ENCODE measurements at places on chromosomes 2 and 18. TPM values are rescaled to one million over a fixed set of nuclear protein-coding genes. Genes with fewer than 3 reads are reported as not detected.
A peak's percentile ranks its signal among the peaks of the same experiment; 100 is the strongest.

GRCh38 chr18:26422472-26423162 lies 125.7 kb downstream of the KCTD1 start:
- DNase-seq, result no peak

The KLF11 gene
- total RNA-seq, result 30.4 TPM

DNA sequence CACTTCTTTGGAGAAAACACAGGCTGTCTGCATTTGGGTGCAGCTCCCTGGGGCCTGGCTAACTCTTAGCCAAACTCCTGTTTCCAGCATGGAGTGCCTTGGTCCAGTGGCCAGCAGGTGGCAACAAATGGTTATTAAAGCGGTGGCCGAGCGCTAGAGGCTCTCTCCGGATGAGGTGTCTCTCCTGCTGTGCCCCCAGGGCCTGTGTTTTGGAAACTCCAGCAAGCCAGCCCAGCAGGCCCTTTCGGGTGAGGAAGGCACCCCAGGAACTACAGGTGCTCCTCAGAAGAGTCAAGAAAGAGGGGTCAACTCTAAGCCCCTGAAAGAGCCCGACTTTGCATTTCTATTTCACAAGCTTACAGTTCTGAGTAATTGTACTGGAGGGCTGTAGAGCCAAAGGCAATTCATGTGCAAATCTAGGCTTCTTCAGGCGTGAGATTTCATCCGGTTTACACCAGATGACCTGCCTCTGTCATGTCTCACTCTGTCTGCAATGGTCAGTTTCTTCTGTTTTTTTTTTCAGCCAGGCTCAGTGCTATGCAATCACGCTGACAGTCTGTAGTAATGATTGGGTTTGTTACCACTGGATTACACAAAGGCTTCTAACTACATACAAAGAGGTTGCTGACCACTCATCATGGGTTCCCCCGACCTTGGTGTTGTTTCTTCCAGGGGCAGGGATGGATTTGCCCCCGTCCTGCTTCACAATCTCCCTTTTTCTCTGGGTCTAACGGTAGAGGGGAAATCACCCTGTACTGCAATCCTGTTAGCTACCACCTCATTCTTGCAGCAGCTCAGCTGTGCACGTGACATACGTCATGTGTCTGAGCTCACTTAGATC lies 7.6 kb upstream of the CHRNA1 start:
- no peak for DNase-seq

DNA sequence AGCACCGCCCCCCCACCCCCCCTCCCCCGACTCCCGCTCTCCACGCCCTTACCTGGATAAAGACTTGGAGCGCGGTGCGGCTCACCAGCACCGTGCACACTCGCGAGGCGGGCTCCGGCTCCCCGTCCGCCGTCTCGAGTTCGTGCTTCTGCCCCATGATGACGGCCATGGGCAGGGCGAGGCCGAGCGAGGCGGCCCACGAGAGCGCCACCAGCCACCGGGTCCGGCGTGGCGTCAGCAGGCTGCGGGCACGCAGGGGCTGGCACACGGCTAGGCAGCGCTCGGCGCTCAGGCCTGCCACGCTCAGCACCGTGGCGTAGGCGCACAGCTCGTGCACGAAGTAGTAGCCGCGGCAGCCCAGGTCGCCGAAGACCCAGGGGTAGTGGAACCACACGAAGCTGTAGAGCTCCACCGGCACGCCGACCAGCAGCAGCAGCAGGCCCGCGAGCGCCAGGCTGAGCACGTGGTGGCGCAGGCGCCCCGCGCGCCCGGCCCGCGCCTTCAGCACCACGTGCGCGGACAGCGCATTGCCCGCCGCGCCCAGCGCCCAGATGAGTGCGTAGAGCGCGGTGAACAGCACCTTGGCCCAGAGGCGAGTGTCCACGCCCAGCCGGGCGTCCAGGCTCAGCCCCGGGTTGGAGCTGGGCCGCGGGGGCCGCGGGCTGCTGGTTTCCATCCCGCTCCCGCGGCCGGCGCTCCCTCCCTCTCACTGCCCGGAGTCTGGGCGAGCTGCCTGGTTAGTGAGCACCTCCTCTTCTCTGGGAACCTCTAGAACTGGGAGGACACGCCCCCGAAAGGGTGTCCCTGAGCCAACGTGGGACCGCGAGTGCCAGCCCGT lies at the start of gene NTSR2:
Gene NTSR2, minus strand, starts transcription at position 742 of the 838 bp plus-strand sequence. Its CDS starts 66 bp downstream, at position 676.
- peak; percentile 88 for DNase-seq

The KIAA2012 gene
- not detected for total RNA-seq

GRCh38 chr2:197079832-197080555 lies 153.5 kb upstream of the PGAP1 start:
- DNase-seq, result no peak

The SPAST gene
- 20.6 TPM for total RNA-seq

DNA sequence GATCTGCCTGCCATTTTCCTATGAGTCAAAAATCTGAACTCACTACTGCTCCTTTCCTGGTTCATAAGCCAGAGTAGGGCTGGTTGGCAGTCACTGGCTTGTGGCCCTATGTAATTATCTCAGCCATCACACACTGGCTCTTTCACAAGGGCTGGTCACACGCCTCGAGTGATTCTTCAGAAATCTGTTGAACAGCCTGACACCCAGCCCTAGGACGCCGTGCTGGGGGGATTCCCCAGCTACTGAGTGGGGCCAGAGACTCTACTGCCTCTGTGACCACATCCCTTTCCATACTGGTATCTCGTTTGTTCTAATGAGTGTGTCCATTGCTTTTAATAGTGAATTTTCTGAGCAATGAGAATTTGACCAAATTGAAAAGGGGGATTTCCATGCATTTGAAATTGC lies 45.8 kb upstream of the RBM44 start:
- DNase-seq, result no peak

- no peak for DNase-seq
Observed at GRCh38 chr18:60596928-60597327, 224.4 kb upstream of the MC4R start.

- DNase-seq, result no peak
Observed at GRCh38 chr2:28447943-28448792, 47.7 kb upstream of the PLB1 start.

GRCh38 chr2:68193144-68193543 lies 35.5 kb downstream of the PNO1 start:
- DNase-seq, result no peak

- no peak for DNase-seq
Observed at GRCh38 chr18:79608535-79608934, 71.1 kb upstream of the CTDP1 start.

All from vagina (tissue), 2 donors.